BE2C (cell line): ENCODE measurements at places on chromosomes 2 and 18.

- peak; percentile 9 for DNase-seq
These were observed 76.1 kb upstream of the MAPRE2 start for GRCh38 chr18:34965108-34965507.

DNA sequence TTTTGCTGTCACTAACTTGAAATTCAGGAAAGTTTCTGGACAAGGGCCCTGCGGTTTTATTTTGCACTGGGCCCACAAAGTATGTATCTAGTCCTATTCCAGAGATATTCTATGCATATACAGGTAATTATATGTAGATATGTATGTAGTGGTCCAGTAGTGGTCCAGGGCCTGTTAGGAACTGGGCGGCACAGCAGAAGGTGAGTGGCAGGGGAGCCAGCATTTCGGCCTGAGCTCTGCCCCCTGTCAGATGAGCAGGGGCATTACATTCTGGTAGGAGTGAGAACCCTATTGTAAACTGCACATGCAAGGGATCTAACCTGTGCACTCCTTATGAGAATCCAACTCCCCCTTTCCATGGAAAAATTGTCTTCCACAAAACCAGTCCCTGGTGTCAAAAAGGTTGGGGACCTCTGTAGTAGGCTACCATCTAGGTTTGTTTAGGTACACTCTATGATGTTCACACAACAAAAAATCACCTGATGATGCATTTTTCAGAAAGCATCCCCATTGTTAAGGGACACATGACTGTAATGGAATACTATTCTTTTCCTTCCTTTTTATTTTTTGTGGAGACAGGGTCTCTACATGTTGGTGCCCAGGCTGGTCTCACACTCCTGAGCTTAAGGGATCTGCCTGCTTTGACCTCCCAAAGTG lies 2.8 kb upstream of the PPP4R3B start:
- DNase-seq: peak; percentile 10

GRCh38 chr18:3912705-3913104 lies 462.7 kb downstream of the TGIF1 start:
- no peak for DNase-seq

DNA sequence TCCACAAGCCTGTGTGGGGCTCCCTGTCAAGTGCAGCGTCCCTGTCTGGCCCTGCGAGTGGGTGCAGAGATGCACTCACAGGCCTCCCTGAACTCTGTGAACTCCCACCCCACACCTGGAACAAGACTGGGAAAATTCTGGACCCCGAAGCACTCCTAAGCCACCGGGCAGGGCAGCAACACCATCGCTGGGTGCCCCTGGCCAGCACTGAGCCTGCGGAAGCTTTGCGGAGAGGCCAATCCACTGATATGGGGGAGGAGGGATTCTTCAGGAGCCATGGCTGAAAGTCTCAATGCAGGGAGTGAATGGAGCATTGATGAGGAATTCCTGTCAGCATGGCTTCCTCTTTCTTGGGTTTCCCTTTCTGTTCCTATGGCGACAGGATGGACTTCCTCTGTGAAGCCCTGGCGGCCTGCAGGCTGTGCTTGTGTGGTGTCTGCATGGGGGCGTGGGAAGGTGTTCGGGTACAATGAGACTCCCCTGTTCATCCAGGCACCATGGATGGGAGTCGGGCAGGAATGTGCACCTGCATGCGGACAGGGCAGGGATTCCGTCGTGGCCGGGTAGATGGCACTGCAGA lies 15.1 kb downstream of the TRIB2 start:
- DNase-seq: no peak

DNA sequence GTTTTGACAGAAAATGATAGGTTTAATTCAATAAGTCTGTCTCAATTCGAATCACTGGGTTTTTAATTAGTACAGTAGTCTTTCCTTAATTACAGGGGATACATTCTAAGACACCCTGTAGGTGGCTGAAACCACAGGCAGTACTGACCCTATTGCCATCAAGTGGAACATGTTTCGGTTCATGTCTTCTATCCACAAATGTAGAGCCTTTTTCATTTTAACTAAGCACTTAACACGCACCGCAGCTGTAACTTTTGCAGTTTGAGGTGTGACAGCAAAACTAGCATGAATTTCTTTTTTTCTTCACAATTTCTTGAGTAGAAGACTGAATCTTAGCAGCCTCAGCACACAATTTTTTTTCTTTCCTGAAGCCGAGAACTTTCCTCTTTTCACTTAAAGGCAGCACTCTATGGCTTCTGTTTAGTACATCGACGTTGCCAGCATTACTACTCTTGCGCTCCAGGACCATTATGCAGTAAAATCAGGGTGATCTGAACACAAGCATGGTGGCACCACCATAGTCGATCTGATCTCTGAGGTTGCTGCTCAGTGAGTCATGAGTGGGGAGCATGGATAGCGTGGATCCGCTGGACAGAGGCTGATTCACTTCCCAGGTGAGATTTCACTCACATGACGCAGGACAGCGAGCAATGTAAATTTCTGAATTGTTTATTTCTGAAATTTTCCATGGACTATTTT lies 805.1 kb downstream of the RNF144A start:
- DNase-seq: no peak

GRCh38 chr2:170486730-170487129 lies 228.4 kb upstream of the SP5 start:
- DNase-seq: no peak

- no peak for DNase-seq
These were observed 126.7 kb downstream of the THADA start for GRCh38 chr2:43469094-43469493.

DNA sequence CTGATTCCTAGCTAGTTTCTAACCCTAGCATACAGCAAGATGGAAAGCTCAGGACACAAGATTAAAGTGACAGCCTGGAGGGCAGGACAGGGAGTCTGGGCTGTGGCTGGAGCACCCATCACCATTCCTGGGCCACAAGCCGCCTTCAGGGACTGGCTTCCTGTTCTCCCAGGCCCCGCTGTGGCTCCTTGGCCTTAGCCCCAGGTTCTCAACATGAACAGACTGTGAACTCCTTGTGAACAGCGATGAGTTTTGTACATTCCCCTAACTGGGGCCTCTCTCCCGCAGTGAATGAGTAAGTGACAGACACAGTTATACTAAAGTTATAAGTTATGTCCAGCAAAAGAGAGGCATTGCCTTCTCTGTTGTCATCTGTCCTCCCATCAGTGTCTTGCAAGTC lies 35.9 kb upstream of the SLC14A1 start:
- no peak for DNase-seq
